ENCODE measurements at places on chromosomes 12 and 14. TPM values are rescaled to one million over a fixed set of nuclear protein-coding genes. Genes with fewer than 3 reads are reported as not detected.

RGS6 gene
- total RNA-seq, result 2.5 TPM

DNA sequence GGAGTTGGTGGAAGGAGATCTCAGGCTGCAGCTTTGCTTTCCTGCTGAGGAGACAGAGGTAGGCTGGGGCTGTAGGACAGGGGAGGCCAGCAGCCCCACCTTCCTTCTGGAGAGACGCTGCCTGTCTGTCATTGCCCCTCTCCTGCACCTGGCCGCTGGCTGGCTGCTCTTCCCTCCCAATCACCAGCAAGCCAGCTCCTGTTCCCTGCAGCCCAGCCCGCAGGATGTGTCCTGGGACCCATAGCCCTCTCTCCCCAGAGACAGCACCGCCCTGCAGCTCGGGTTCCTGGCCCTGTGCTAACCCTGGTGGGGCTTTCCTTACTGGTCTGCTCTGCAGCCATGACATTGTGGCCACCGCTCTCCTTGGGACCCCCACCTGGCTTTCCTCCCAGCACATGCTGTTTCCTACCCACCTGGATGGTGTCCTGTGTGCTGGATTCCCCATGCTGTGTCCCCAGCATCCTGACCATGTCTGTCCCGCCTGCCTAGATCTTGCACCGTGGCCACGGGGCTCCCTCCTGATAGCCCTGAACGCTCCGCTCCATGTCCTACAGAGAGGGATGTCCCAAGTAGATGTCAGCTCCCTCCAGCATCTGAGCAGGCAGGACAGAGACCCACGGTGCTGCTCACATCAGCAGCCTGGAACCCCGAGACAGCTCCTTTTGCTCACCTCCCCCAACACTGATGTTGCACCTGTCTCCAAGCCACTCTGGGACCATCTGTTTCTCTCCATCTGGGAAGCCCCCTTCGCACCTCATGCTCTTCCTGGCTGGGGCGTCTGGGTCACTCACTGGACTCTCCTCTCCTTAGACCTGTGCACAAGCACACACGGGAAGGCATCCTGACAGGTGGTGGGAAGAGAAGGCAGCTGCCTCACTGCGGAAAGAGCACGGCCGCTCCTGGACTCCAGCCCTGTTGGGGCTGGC lies 1.1 kb upstream of the MTA1 start:
- peak overlapping the region; percentile 75 for H3K4me3 ChIP-seq
- H3K27me3 ChIP-seq, result no peaks in the 10 kb centered on the region
- peak overlapping the region; percentile 76 for H3K27ac ChIP-seq

DNA sequence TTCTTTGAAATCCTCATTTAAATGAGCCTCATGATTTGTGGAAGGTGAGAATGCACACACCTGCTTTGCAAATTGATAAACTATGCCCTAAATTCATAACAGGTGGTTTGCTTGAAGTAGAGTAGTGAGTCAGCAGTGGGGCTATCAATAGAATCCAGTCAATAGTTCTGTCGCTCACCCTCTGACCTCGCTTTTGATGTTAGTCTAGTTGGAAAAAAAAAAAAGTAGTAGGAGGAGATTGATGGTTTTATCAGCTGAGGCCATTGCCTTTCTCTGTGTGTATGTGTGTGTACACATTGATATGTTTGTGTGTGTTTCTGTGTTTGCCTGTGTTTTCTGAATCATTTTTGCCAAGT lies 267.3 kb downstream of the SNAPC1 start:
- no peaks in the 10 kb centered on the region for H3K4me1 ChIP-seq
- no peak overlapping the region for H3K27ac ChIP-seq
- no peaks in the 10 kb centered on the region for H3K36me3 ChIP-seq
- DNase-seq, result no peak

DNA sequence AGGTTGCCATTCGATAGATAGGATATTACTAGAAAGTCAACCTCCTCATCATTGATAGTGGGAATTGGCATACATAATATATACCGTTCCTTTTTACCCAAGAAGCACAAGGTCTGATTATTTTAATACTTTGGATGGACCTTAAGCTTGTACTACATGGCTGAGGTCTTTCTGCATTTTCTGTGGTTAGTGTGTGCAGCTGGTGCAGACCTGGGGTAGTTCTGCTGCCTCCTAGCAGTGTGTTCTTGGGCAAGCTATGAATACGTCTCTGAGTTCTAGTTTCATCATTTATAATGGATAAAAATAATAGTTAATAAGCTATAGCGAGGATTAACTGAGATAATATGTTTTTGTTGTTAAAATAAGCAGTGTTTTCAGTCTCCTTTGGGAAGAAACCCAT lies 2.2 kb downstream of the ZDHHC17 start:
- H3K4me3 ChIP-seq, result no peak overlapping the region
- peak overlapping the region; percentile 18 for H3K27ac ChIP-seq
- H3K36me3 ChIP-seq, result no peaks in the 10 kb centered on the region
- H3K27me3 ChIP-seq, result no peaks in the 10 kb centered on the region
- no peak for DNase-seq
- peaks cover 30% of the 10 kb centered on the region for H3K4me1 ChIP-seq

GRCh38 chr12:88241862-88242570 lies 99.9 kb downstream of the TMTC3 start:
- H3K27ac ChIP-seq, result no peak overlapping the region
- no peak for DNase-seq
- no peak overlapping the region for H3K4me3 ChIP-seq
- no peaks in the 10 kb centered on the region for H3K36me3 ChIP-seq
- no peaks in the 10 kb centered on the region for H3K4me1 ChIP-seq
